Keratinocyte (primary cell): ENCODE measurements at places on chromosomes 11 and 22. TPM values are rescaled to one million over a fixed set of nuclear protein-coding genes. Genes with fewer than 3 reads are reported as not detected.

DNA sequence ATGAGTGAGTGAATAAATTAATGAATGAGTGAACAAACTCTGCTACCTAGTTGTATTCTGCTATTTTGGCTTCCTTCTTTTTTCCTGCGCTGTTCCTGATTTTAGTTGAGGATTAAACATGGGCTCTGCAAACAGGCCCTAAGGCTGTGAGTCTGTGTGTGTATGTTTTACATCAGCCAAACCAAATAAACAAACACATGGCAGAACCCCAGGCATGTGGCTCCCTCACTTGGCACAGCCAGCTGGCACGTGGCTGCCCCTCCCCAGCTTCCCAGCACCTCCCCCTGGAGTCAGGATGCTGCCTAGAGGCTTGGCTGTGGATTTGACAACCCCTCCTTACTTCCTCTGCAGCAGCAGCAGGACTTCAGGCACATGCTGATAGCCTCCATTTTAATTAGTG is 593.2 kb downstream of the INSC start:
- no peak overlapping the region for H3K4me3 ChIP-seq
- no peaks in the 10 kb centered on the region for H3K4me1 ChIP-seq
- H3K27ac ChIP-seq: no peak overlapping the region

GRCh38 chr11:115157247-115157646 is 347.0 kb downstream of the CADM1 start:
- H3K36me3 ChIP-seq: no peaks in the 10 kb centered on the region
- no peak overlapping the region for H3K4me3 ChIP-seq
- H3K4me1 ChIP-seq: peaks cover 15% of the 10 kb centered on the region

HIC2 gene
- polyA plus RNA-seq: 1.1 to 1.5 TPM (median 1.2 TPM) in 3 replicates

MUC2 gene
- not detected in 3 replicates for polyA plus RNA-seq

TRIM6 gene
- 3.9 to 5.2 TPM (median 4.5 TPM) in 3 replicates for polyA plus RNA-seq

FGF4 gene
- polyA plus RNA-seq: not detected in 3 replicates

TMEM45B gene
- polyA plus RNA-seq: 2.1 to 4.1 TPM (median 2.6 TPM) in 3 replicates

GRCh38 chr11:4454021-4454420 is 4.9 kb downstream of the OR52K2 start:
- H3K27ac ChIP-seq: no peak overlapping the region
- no peak overlapping the region for H3K4me3 ChIP-seq
- peaks cover 11% of the 10 kb centered on the region for H3K4me1 ChIP-seq
- DNase-seq: no peak
- H3K27me3 ChIP-seq: no peaks in the 10 kb centered on the region
- H3K36me3 ChIP-seq: no peaks in the 10 kb centered on the region
